ENCODE measurements at places on chromosomes 1 and 21.

- DNase-seq, result no peak
These were observed 14.5 kb upstream of the PTTG1IP start for GRCh38 chr21:44887807-44888580.

DNA sequence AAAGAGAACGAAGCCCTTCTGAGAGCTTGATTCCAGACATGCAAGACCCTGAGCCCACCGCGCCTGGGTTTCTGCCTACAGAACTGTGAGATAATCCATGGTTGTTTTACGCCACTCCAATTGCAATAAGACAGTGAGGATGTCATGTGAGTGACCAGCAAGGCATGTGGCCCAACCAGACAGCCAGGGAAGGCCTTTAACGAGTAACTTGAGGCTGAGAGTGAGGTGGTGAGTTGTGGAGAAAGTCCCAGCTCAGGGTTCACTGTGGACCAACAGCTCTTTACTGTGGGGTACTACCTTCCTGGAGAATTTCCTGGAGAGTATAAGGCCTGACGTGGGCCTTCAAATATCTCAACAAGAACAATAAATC lies 153.9 kb downstream of the ETS2 start:
- DNase-seq, result no peak

DNA sequence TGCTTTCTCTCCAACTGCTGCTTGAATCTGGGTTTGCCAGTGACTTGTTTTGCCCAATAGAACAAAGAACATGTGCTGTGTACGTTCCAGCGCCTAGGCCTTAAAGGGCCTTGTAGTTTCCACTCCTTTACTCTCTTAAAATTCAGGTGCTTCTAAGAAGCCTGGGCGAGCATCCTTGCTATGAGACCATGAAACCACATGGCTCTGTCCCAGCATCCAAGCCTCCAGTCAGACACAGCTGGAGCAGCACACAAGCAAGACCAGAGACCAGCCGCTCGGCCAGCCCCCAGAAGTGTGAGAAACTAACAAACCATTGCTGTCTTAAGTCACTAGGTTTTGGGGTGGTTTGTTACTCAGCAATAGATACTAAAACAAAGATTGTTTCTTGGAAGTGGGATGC lies 15.1 kb downstream of the PLEKHO1 start:
- no peak for DNase-seq

- DNase-seq, result no peak
These were observed 53.4 kb upstream of the RPL11 start for GRCh38 chr1:23638188-23638619.

DNA sequence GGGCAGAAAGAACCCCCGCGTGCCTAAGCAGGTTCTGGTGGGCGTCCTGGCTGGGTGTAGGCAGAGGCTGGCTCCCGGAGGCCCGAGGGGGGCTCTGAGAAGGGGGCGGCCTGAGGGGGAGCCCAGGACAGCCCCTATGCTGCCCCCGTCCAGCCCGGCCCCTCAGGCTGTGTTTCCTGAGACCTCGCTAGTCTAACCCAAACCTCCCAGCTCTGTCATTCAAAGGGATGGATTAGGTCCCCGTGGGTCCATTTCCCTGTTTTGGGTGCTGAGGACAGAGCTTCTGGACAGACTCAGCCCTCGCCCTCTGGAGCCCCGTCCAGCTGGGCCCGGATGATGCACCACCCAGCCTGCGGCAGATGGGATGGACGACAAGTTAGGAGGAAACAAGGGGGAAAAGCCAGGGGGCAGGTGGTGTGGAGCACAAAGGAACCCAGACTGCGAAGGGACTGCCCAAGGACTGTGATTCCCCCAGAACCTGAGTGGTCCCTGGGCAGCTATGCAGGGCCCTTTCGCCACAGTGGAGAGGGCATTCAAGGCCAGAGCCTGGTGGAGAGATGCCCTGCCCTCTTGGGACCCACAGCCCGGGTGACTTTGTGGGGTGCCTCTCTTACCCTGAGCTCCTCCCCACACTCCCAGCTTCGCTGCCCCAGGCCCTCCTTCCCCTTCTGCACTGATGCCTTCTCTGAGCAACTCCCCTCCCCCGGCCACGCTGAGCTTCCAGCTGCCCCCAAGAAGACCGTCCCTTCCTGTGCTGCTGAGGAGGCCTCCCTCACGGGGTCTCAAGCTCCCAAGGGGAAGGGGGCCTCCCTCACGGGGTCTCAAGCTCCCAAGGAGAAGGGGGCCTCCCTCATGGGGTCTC lies 2.8 kb downstream of the HES4 start:
- no peak for DNase-seq

All from nucleus accumbens (tissue), 56 donors.